ENCODE measurements at places on chromosomes 4 and X. TPM values are rescaled to one million over a fixed set of nuclear protein-coding genes. Genes with fewer than 3 reads are reported as not detected.

DNA sequence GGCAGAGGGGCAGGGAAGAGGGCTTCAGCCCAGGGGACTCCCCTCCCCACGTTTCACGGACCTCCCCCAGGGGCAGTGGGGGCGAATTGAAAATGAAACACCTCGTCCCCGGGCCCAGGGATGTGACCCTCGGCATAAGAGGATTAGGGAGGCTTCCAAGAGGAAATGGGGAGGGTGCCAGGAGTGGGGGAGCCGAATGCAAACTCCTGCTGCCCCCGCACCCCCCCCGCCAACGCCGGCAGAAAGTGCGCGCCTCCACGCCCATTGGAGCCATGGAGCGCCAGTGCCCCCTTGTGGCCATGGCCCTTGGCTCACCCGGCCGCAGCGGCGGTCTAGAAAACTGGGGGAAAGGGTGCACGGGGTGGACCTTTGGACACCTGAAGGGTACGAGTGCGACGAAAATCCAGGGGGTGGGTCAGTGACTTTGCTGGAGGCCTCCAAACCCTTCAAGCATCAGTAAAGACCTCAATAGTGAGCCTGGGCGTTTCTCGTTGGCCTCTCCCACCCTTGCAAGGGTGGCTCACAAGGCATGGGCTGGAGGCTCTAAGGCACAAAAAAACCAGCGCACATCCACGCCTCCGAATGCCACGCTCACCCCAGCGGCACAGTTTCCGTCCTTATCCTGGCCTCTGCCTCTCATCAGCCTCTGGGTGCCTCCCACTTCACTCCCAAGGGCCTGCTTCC lies 120.8 kb upstream of the PJA1 start:
- DNase-seq: peak; percentile 36

- no peak for DNase-seq
Observed at GRCh38 chrX:130120321-130120731, 10.0 kb upstream of the ELF4 start.

DNA sequence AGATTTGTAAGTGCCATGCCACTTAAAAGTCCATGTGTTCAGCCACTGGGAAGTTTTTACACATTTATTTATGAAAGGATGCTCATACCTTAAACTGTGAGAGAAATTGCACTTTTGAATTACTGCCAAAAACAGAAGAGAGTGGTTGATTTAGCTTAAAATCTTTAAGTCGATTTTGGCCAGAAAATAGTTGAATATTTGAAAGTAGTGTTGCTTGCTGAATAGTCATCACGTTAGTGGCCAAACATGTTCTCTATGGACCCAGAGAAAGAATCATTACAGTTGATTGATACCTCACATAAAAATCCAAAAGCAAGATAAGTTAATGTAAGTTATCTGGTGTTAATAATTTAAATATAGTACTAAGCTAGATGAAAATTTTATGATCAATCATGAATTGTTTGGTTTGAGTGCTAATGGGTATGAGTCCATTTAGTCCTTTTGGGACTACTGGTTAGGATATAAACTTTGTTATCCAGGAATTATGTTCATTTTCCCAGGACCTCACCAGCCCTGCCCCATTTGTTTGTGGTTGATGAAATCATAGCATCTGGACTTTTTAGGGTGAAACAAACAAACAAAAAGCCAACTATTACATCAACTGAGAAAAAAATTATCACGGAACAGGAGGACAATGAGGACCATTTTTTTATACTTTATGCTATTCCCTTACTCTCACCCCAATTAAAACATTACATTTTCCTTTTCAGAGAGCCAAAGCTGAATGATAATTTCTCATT lies 6.3 kb downstream of the GIMD1 start:
- peak; percentile 54 for DNase-seq

GRCh38 chrX:91039777-91040176 lies 394.9 kb upstream of the PABPC5 start:
- no peak for DNase-seq

DNA sequence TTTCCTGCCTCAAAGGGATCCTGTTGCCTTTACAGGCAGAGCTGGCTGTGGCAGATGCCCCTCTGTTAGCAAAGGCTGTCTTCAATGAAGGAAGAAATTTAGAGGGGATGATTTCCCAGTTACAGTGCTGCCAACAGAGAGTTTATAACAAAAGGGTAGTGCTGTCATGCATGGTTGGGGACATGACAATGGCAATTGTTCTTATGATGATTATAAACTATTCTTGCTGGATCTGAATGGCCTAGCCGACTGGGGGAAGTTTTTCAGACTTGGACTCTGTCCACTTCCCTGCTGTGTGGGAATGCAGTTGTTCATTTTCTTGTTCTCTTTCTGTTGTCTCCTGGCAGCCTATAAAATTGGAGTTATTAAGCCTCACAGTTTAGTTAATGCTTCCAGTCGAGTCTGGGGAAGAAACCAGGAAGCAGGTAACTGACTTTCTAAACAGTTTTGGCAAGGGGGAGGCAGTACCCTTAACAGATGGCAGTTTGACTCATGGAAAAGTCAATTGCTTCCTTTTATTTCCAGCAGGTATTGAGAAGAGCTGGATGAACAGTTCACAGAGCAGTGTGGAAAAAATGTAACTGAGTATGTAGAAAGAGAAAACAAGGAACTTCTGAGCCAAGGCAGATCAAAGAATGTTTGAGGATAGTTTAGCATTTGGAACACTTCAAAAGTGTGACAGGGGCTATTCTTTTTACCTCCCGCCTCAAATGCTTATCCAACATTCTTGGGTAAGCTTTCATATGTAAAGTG lies 582.6 kb downstream of the RAPGEF2 start:
- DNase-seq: peak; percentile 25

DNA sequence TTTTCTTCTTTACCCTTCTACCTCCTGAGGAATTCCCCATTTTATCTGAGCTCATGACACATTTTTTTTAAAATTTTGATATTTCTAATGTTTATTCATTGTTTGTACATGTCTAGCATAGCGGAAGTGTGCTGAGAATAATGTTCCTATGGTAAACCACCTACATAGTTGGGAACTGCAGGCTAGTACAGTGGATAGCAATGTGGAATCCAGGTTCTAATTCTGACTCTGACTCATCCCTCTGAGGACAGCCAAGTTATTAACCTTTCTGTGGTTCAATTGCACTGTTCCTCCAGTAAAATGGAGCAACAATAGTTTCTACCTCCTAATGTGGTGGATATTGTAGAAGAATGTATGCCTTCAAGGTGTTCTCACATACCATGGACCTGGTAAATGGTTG lies 20.6 kb upstream of the APELA start:
- no peak for DNase-seq

The PARM1 gene
- total RNA-seq: 18.9 TPM
